Eye (tissue), 1 donor: ENCODE measurements at places on chromosomes 16 and 17.

DNA sequence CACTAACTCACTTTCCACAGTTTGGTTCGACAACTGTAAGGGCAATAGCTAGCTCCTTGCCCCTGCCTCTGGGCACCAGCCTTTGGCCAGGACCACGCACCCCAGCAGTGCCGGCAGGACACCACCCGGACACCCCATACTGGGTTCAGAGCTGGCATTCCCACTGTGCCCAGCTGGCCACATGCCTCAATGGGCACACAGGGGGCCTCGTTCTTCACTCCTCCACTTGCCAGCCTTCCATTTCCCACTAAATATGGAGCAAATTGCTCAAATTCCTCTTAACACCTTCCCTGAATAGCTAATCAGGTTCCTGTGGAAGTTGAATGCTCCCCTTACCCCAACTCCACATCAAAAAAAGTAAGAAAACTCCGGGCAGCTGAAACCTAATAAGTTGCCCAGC, 52.5 kb downstream of the PIPOX start:
- no peak for DNase-seq

- no peak for DNase-seq
Measured at GRCh38 chr16:78638371-78638770, 538.9 kb downstream of the WWOX start.

DNA sequence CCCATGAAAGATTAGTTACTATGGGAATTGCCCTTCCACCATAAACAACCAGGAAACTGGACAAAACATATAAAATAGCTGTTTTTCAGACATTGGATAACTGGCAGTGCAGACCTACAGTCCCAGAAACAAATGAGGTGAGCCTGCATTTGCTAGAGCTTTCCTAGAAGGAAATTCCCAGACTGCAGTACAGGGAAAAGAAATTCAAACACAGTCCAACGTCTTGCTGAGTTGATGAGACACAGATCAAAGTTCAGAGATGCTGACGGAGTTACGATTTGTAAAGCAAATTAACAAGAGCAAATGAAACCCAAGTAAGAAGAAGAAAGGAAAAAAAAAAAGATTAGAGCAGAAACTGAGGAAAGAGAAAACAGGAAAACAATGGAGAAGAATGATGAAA, 41.3 kb upstream of the MNT start:
- no peak for DNase-seq

DNA sequence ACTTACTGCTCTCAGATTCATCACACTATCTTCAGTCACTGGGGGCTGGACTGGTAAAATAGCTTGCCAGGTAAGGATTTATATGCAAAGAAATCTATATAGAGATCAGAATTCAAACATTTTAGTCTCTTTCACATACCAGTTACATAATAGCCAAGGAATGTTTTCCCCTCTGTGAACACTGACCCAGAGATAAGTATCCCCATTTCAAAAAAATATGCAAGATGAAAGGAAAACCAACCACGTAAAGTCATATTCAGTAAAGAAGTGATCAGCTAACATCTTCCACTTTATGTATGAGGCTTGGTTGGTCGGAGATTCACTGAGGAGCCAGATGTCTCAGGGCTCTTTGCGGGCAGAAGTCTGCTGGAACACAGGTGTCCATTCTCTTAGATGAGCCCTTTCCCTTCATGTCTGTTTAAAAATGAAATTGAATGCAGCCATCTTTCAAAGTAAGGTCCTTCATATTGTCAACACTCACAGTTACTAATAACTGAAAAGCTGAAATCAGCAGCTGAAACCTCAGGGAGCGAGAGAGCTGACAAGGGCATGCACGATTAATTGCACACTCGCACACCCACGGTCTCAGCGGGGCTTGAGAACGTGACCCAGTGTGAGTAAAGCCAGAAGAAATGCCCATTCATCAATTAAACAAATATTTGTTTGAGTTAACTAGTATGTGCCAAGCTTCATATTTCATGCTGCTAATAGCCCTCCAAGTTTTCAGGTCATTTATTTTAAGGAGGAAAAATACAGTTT, 161.2 kb downstream of the MRTFB start:
- DNase-seq: peak; percentile 41

DNA sequence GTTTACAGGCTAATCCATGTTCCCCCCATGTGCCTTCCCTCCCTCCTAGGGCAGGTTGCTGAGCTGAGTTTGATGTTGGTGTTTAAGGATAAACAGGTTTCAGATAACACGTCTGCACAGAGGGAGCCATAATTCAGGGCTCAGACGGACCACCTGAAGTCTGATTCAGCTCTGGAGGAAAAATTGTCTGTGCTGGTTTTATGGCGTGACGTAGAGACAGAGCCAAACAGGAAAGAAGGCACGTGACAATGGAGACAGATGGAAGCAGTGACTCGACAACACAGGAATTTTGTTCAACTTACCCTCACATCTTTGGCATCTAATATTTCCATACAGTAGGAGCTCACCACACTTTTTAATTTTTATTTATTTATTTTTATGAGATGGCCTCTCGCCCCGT, 10.7 kb upstream of the USP10 start:
- DNase-seq: peak; percentile 16

DNA sequence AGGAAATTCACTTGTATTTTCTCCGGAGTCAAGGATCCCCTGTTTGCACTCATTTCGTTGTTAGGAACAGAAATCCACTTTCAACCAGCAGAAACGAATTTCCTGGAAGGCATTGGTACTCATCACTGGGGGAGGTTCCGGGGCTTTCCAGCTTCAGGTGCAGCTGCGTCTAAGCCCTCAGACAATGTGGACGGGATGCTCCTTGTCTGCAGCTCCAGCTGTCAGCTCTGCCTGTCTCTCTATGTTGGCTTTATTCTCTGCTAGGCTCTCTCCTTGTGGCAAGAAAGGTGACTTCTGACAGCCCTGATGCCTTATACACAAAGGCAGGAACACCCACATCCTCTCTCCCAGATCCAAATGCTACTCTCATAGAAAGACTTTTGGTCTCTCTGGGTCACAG, 183.9 kb upstream of the HSBP1 start:
- peak; percentile 43 for DNase-seq

DNA sequence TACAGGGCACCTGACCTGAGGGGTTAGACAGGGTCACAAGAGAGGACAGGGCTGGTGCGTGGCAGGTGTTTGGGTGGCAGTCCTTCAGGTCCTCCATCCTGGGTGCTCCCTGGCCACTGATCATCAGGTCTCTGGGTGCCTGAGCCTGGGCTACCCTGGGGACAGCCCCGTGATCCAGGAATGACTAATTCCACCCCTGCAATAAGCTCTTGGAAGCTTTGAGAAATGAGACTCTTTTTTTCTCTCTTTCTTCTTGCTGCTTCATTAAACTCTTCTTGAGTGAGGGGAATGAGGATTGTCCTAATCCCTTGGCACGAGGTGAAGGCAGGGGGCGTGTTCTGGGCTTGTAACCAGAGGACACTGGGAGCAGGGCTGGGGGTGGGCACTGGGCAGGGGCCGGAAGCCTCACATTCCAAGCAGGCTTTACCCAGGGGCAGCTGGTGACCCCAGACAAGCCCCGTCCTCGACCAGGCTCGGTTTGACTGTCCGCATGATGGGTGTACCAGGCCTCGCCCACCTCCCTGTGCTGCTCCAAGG, 21.4 kb upstream of the SPNS2 start:
- peak; percentile 87 for DNase-seq

- DNase-seq: no peak
Measured at GRCh38 chr17:58532555-58532951, 18.1 kb upstream of the MTMR4 start.

DNA sequence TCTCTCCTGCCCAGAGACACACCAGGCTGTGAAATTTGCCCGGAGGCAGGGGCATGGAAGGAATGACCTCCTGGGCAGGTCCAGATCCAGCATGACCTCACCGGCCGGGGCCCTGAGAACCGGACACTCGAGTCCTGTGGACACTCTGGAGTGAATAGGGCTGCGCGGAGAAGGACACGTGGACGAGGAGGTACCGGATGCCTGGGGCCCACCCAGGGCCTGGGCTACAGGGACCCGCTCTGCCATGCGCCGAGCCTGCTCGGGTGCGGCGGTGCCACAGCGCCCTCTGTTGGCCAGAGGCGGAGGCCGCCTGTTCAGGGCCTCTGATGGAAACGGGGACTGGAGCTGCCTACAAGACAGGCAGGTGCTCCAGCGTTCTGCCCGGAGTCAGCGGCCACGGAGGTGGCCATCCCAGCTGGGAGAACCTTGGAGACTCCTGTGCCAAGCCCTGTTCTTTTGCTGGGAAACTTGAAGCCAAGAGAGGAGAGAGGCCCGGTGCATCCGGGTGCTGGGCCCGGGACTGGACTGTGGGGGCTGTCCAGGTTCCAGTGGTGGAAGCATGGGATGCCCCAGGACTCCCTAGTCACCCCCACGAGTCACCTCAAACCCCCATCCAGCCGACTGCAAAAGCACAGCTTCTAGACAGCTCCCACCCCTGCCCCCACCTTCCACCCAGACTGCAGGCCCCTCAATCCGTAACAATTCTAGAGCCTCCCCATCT, 19.3 kb upstream of the NXPH3 start:
- peak; percentile 93 for DNase-seq

DNA sequence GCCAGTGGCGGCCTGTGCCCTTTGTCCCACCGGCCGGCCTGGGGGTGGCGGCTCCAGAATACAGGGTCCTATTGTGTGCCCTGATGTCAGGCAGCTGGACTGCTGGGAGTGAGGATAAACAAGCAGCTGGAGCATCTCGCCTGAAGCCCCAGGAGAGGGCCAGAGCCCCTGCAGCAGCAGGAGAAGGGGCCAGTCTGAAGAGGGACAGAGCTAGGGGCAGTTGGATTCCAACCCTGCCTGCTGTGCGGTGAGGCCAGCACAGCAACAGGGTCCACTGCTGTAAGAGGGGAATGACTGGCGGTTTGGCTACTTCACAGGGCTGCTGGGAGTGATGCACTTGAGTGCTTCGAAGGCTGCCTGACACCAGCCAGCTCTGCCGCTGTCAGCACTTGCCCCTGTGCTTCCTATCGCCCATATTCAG, 25.0 kb downstream of the RAB11FIP4 start:
- peak; percentile 85 for DNase-seq

DNA sequence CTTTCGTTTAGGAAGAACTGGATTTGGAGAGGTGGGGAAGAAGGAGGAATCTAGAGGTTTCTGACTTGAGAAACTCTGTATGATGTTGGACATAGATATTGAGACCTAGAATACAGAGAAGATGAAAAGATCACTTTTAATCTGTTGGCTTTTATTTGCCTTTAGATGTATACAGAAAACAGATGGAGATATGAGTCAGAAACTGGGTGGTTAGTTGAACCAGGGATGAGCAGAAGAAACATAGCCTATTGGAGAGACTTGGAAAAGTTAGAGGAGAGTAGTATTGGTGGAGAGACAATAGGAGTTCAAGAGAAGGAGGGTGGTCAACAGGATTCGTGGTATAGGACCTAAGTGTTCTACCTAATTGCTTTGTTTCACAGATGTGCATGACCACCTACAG, 5.1 kb downstream of the PHAF1 start:
- DNase-seq: no peak

GRCh38 chr17:73474370-73474988, 162.7 kb upstream of the CDC42EP4 start:
- DNase-seq: peak; percentile 45

- peak; percentile 83 for DNase-seq
Measured at GRCh38 chr16:27242868-27243590, 25.5 kb downstream of the NSMCE1 start.

DNA sequence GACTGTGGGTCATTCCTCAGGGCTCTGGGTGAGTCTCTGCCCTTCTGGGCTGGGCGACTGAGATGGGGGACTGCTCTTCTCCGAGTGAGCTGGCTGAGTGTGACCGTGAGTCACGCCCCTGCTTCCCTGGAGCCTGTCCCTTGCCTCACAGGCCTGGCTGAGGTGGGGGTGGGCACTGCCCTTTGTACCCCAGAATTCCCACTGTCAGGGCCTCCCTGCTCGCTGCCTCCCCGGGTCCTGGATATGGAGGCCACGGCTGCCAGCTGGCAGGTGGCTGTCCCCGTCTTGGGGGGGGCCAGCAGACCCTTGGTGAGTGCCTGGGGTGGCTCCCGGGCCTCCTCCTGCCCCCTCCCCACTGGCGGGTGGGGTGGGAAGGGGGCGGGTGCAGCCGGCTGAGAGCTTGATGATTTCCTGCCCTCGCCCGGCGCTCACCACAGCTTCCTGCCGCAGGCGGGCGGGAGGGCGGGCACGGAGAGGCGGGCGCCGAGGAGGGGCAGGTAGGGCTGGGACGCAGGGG, at the start of gene LAT:
Gene LAT (plus strand): TSS at position 434 of the 517 bp plus-strand sequence. CDS start 366 bp downstream, outside the sequence.
- no peak for DNase-seq

GRCh38 chr16:14398014-14398717, 231.9 kb downstream of the PARN start:
- DNase-seq: no peak
